ENCODE measurements at places on chromosomes 5 and 9.
A peak's percentile ranks its signal among the peaks of the same experiment; 100 is the strongest.

DNA sequence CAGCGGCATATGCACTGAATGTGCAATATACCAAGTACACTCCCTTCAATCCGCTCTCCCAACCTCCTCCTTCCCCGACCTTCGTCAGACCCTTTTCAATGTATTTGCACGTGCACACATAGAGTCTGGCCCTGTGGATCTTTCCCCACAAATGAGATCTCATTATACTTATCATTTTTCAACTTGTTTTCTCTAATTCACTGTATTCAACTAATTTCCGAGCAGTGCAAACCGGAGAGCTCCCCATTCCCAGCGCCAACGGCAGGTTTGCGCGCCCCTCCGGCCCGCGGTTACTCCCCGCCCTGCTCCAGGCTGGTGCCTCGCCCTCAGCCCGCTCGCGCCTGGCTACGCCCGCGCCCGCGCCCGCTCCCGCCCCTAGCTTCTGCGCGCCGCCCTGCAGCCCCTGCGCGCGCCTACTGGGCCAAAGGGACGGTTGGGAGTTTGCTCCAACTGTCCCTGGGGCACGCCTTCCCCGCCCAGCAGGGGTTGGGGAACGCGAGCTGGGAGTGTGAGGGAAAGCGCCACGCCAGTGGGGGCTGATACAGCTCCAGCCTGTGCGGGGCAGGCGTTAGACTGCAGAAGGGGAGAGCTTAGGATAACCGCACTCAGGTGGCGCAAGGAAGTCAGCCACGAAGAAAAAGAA, 3.3 kb upstream of the CDC20B start:
- no peak for DNase-seq

DNA sequence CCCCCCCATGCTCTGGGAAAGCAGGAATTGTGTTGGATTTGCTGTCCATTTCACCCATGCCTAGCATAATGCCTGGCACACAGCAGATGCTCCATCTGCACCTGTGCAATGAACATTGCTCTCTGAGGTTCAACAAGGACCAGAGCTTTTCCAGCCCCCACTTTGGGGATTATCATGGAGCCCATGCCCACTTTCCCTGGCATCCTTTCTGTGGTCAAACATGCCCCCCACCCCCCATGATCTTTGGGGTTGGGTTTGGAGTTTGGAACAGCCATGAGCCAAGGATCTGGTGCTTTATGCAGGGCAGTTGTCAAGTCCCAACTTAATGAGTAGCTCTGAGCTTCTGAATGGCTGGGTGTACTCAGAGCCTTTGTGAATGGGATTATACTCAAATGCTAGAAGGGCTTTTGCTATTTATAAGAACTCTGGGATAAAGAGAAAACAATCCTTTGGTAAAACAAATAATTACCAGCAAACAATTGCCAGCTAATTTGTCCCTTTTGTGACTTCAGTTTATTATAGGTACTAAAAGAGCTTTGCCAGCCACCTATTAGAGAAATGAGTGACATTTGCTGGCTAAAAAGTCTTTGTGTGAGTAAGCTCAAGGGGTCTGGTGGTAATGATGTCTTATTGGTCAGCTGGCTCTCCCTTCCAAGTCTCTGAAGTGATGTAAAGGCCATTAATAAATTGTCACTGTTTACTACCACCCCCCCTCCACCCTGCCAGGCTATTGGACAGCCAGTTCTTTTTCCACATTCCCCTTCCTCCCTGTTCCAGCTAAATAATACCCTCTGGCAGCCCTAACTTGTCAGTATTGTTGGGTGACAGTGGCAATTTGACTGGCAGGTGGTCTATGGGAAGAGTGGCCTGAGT, 182.3 kb downstream of the MACROH2A1 start:
- no peak for DNase-seq

DNA sequence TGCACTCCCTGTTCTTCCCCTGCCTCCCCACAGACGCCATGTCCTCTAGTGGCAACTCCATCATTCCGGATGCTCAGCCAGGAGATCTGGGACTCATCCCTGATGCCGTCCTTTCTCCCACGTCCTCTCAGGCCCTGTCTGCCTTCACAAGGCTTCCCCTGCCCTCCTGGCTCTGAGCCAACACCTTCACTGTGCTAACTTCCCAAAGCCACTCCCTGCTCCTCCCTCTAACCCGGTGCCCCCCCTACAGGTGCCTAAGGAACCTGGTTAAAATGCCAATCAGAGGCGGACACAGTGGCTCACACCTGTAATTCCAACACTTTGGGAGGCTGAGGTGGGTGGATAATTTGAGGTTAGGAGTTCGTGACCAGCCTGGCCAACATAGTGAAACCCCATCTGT, 67.6 kb downstream of the LMX1B start:
- DNase-seq, result no peak

DNA sequence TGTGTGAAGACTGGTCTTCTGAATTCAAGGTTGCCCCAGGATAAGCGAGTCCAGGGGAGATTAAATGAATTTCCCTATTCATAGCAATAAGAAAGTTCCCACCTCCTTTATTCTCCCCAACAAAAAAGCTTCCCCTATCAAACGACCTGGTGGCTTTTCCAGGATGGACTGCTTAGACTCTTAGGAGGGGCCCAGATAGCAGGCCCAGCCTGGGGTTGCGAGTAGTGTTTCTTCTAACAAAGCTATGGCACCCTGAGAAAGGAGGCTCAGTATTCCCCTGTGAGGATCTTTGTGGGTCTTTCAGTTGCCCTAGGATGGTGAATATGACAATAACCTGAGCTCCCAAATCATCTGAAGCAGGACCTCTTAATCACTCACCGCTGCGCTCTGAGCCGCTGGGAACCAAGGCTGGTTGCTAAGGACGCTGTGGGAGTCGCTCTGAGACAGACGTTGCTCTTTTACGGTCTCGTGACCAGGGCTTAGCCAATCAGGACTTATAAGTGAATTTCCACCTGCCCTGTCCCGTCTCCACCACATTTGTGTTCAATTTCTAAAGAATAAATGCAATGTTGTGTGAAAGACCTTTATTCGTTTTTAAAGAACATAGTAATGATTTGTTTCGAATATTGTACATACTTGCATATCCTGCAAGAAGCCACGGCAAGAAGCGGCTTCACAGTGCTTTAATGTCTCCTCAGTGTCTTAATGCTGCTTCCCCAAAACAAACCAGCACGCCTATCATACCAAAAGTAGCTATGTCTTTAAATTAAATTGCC, at the start of gene TMEM232:
Gene TMEM232 (minus strand): TSS at position 423 of the 776 bp plus-strand sequence. CDS start 59,319 bp downstream, outside the sequence.
- peak; percentile 64 for DNase-seq

DNA sequence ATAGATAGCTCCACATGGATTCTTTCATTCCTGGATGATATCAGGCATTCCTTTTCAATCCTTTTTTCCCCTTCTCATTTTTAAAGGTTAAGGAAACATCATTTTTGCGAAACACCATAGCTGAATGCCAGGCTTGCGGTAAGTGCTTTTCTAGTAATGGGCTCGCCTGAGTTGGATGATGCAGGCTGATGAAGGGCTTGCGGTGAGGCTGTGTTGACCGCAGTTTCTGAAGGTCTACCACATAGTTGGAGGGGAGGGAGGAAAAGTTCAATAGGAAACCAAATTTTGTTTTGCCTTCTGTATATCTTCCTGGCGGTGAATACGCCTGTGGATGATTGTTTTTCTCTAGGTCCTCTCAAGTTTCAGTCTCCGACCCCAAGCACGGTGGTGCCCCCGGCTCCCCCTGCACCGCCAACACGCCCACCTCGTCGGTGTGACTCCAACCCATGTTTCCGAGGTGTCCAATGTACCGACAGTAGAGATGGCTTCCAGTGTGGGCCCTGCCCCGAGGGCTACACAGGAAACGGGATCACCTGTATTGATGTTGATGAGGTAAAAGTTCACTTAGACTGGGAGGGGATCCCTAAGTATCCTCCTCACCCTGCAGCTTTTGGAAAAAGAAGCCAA, 24.3 kb downstream of the THBS4 start:
- no peak for DNase-seq

DNA sequence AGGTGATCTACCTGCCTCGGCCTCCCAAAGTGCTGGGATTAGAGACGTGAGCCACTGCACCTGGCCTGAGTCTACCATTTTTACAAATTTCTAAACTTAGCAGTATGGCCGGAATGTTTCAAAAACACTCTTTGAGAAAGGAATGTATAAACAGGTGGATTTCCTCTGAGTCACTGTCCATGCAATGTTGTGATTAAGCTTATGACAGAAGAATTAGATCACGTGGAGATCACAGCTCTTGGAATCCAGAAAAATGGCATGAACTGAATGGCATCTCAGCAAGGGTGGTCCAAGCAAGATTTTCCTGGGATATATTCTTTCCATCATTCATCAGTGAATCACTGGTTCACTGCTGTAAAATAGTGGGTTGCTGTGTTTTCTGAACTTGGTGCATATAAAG, 865.0 kb downstream of the PTPRD start:
- peak; percentile 2 for DNase-seq

- peak; percentile 30 for DNase-seq
Measured at GRCh38 chr9:8826281-8826680, 1026.7 kb upstream of the DMAC1 start.

DNA sequence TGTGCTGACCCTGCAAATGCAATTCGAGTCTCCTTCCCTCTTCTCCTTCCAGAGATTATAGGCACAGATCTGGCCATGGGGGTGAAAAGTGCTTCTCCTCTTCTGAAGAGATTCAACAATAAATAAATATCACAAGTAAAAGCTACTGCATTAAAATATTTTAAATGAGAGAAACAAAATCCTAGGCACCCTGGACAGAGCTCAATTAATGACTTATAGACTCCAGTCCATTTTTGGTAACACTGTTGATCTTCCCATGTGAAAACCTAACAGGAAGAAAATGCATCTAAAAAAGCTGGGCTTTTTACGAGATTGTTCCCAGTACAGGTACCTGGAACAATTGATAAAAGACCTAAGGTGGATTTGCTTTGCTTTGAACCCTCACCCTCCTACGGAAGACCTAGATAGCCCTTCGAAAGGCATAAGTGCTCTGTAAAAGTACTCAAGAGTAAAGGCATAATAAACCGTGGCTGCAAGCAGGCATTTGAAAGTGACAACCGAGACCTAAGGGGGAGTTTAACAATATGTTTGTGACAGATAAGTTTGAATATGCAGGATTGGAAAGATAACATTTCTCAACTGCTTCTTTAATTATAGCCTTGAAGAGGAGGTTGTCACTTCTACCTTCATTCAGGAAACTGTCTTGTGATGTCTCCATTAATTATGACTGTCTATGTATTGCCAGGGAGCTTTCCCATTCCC, 29.4 kb upstream of the MED10 start:
- no peak for DNase-seq
